ENCODE measurements at places on chromosomes 7 and 10. TPM values are rescaled to one million over a fixed set of nuclear protein-coding genes. Genes with fewer than 3 reads are reported as not detected.

- H3K4me1 ChIP-seq = no peaks in the 10 kb centered on the region
- no peak for DNase-seq
- no peak overlapping the region for H3K4me3 ChIP-seq
- no peaks in the 10 kb centered on the region for H3K36me3 ChIP-seq
- no peaks in the 10 kb centered on the region for H3K27me3 ChIP-seq
Measured at GRCh38 chr10:37434091-37434490, 308.7 kb downstream of the ANKRD30A start.

DNA sequence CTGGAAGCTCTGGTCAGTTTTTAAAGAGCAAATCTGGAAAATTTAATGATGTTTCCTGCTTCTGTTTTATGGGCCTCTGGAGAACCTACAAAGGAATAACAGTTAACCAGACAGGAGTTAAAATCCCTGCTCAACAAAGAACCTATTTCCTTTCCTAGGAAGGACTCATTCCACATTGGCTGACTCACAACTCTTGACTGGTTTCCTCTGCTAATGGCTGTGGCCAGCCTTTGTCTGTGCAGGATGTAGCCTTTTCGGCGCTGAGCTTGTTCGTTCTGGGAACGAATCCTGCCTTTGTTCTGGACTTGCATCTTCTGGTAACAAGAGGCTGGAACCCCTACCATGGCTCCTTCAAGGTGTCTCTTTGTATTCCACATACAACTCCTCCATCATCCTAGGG is 112.8 kb upstream of the PDCD4 start:
- DNase-seq = peak; percentile 79
- no peaks in the 10 kb centered on the region for H3K36me3 ChIP-seq
- peaks cover 11% of the 10 kb centered on the region for H3K4me1 ChIP-seq
- H3K4me3 ChIP-seq = no peak overlapping the region
- H3K27ac ChIP-seq = peak overlapping the region; percentile 46

DNA sequence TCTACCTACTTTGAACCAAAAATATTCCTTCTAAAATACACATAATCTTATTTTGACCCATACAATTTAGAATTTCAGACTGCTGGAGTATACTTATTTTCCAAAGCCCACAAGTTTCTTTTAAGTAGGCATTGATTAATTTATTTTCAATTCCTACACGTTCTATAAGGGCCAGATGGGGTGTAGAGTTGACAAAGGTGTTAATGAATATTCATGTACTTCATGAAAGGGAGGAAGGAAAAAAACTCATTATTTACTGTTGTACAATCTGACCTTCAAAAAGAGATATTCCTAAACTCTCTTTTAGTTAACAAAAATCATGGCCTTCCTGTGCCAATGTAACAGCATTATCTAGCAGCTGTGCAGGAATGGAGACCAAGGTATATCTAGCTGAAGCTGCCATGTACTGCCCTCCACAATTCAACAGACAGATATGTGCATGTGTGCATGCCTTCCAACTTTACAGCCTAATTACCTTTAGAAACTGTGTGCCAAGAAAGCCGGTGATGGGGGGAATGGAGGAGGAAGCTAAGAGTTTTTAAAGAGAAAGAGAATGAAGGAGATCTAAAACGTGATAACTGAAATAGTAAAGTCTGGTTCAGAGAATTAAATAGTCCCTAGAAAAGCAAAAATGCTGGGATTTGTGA is 108.9 kb downstream of the UPF2 start:
- H3K27me3 ChIP-seq = no peaks in the 10 kb centered on the region
- no peak overlapping the region for H3K27ac ChIP-seq
- peaks cover 27% of the 10 kb centered on the region for H3K36me3 ChIP-seq
- H3K4me3 ChIP-seq = no peak overlapping the region
- DNase-seq = no peak
- no peaks in the 10 kb centered on the region for H3K4me1 ChIP-seq

DNA sequence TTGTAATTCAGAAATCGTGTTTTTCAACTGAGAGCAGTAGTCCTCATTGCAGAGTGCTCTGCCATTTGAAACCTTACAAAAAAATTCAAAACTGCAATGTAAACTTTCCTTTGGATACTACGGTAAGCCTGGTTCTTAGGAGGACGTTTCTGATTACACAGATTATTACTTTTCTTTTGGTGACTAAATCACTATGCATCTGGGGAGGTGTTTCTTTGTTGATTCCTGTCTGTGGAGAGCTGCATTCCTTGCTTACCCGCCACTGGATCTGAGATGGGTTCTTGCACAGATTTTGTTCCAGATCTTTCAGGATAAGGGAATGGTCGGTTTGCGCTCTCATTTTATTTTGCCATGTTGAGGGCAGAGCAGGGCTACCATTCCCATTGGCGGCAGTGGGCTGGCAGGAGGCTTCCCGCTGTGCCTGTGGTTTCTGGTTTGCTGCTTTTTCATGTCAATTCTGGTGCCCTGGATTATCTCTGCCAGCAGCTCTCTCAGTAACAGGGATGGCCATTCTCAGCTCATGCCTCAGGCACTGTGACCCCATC is 485.1 kb downstream of the GLRX3 start:
- no peaks in the 10 kb centered on the region for H3K36me3 ChIP-seq
- H3K4me1 ChIP-seq = no peaks in the 10 kb centered on the region
- H3K27ac ChIP-seq = no peak overlapping the region
- no peak for DNase-seq
- H3K27me3 ChIP-seq = no peaks in the 10 kb centered on the region

DNA sequence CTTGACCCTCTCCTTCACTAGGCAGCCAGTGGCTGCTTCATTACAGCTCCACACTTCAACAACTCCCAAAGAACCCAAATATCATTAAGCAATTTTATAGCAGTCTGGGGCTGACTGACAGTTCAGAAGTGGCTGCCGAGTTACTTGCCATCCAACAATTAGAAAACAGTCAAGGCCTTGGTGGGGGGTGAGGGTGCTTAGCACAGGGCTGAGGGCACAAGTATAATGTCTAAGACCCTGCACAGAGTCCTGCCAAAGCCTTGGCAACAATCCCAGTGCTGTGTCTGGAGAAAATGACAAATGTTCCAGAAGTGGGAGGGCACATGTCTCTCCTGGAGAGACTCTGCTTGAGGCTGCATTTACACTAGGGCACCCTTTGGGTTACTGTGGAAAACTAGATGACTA is 71.1 kb downstream of the CXCL12 start:
- H3K36me3 ChIP-seq = no peaks in the 10 kb centered on the region
- H3K4me3 ChIP-seq = no peak overlapping the region
- no peak for DNase-seq
- no peak overlapping the region for H3K27ac ChIP-seq

Gene MACROH2A2
- 25.6 TPM for total RNA-seq

Gene OPALIN
- not detected for total RNA-seq
